ENCODE measurements at places on chromosomes 6 and 20.

DNA sequence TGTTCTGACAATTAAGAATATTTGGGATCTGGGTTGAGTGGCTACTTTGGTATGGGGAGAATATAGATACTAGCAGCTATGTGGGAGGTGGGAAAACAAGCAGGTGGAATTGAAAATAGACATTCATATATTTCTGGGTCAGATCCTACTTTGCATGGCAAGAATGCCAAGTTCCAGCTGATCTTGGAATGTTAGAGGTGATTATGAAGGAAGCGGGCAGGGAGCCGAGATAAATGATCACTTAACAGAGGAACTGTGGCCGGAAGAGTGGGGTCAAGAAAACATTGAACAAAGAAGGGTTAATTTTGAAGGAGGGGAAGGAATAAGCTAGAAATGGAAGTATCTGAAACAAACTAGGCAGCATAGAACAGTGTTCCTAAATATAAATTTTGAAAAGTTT, 15.4 kb downstream of the PLCB1 start:
- no peak for DNase-seq

DNA sequence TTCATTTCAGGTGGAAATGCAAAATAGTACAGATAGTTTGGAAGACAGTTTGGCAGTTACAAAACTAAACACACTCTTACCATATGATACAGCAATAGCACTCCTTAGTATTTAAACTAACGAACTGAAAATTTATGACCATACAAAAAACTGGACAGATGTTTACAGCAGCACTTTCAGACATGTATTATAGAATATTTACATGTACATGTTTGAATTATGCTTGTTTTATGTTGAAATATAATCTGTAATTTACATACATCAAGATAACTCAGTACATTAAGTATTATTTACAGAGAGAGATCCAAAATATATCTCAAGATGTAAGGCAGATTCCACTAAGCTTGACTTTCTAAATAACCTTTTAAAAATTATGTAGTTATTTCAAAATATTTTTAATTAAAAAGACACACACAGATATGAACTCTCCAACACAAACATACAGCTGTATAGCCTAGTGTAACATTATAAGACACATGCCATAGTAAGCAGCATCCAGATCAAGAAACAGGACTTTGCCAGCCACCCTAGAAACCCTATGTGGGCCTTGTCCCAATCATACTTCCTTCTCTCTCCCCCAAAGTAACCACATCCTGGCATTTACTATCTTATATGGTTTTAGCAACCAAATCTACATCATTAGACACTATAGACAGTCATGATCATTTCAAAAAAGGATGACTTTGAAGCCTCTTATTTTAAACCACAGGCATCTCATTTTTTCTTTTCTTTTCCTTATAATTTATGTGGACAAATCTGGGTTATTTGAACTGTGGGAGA, 82.2 kb downstream of the MAN1A1 start:
- no peak for DNase-seq

- no peak for DNase-seq
Measured at GRCh38 chr20:64161356-64162238, 2.7 kb upstream of the MYT1 start.

DNA sequence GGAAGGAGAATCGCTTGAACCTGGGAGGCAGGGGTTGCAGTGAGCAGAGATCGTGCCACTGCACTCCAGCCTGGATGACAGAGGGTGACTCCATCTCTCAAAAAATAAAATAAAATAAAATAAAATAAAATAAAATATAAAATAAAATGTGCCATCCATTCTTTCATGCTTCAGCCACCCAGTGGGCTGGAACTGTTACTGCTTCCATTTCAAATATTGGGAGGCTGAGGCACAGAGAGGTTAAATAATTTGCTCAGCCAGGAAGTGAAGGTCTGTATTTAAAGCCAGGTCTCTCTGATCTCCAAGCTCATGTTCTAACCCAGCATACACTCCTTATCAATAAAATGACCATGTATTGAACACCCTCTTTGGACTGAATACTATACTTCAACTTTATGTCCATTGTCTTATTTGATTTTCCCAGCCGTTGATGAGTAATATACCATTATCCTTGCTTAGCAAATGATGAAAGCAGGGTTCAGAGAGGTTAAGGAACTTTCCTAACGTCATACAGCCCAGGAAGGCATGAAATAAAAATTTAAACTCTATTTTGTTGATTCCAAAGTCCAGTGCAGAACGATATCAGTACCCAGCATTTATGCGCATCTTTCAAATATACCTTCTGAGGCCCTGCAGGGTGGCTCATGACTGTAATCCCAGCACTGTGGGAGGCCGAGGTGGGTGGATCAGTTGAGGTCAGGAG, 25.8 kb upstream of the SLC9A8 start:
- DNase-seq = no peak

- no peak for DNase-seq
Measured at GRCh38 chr20:32354592-32355416, 3.3 kb upstream of the ASXL1 start.

- no peak for DNase-seq
Measured at GRCh38 chr20:10448270-10449156, 13.4 kb downstream of the SLX4IP start.

DNA sequence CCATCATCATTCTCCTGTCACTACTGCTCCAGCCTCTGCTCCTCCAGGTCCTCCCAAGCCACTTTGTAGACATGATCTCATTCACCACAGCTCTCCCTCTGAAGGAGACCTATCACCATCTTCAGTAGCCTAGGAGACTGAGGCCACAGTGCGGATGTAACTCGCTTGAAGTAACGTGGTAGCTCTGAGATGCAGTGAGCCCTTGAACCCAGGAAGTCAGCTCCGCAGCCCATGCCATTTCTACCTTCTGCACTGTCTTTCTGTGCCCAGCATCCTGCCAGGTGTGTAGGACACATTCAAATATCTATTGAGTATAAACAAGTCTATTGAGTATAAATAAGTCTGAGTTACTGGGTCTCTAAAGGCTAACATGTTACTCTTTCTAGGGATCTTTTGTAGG, 164.4 kb downstream of the CDH26 start:
- no peak for DNase-seq

- no peak for DNase-seq
Measured at GRCh38 chr6:42112351-42112750, 30.1 kb downstream of the C6orf132 start.

DNA sequence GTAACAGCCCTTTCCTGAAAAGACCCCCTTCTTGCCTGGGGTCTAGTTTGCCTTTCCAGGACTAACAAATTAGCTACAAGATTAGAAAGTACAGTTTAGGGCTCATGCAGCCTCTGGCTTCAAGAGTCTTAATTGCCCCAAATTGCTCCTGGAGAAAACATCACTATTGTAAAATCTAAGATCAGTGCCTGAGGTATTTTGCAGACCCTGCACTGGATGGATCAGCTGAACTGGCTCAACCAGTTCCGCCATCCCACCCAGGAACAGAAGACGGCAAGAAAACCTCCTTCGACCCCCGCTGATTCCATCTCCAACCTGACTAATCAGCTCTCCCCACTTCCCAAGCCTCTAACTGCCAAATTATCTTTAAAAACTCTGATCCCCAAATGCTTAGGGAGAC, 236.5 kb upstream of the KCNG1 start:
- no peak for DNase-seq

DNA sequence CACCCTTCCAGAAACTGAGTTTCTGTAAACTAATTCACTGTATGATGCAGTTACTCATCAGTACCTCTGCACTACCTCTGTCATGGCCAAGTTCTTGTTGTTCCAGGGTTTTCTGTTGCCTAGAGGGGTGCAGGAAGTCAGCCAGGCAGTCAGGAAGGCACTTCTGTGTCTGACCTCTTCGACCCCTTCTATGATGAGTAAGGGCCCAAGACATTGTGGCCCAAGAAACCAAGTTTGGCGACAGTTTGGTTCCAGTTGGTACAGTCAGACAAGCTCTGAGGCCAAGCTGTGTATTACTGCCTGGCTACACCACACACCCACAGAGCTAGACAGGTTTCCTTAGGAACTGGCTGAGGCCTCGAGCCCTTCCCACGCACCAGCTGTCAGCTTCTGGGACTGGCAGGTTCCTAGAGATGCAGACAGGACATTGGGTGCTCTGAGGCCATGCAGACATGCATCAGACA, 41.2 kb downstream of the TRAF3IP2 start:
- no peak for DNase-seq
